ENCODE measurements at places on chromosomes 2 and 18.

GRCh38 chr18:47644896-47645295 lies 285.6 kb downstream of the SMAD2 start:
- no peak for DNase-seq

GRCh38 chr2:39737661-39738060 lies 41.4 kb downstream of the THUMPD2 start:
- DNase-seq = peak; percentile 92

- DNase-seq = no peak
Observed at GRCh38 chr2:196546151-196546919, 93.2 kb upstream of the CCDC150 start.

DNA sequence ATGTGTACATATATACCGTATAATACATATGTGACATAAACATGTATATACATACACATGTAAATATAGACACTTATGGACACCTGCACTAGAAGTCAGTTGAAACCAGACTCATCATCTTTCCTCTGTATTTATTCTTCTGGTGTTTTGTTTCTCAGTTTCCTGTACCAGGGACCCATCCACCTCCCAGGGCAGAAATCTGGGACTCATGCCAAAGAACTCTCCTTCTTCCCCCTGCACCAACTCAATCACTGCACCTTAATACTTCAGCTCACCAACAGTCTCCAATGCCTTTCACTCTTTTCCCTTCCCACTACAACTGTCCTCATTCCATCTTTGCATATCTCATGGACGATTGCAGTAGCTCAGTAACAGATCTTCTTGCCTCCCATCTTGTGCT lies 428.0 kb downstream of the FBXO15 start:
- DNase-seq = no peak

DNA sequence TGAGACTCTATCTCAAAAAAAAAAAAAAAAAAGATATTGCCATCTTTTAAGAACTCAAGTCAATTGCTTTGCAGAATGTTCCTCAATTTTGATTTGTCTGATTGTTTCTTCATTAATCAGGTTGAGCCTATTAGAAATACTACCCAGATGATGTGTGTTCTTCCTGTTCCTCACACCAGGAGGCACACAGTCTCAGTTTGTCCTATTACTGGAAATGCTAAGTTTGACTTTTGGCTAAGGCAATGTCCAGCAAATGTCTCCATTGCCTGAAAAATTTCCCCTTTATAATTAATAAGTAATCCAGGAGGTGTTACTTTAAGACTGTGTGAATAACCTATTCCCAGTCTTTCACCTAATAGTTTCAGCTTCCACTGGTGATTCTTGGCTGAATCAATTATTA lies 28.4 kb downstream of the BOLA3 start:
- no peak for DNase-seq

DNA sequence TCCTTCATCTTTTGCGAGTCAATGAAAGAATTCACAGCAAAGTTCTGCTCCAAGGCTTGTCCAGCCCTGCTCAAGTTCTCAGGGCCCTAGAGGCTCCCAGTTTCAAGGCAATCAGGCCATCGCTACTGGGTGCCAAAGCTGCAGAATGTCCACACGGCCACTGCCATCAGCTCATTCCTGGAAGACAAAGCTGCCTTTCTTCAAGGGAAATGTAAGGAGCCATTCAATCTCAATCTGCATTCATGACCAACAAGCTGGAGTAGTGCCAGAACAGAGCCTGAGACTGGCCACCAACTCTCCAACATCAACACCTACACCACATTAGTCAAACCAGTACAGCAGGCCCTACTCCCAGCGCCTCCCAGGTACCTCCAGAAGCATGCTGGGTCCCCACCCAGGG lies 202.2 kb downstream of the TCF4 start:
- no peak for DNase-seq

DNA sequence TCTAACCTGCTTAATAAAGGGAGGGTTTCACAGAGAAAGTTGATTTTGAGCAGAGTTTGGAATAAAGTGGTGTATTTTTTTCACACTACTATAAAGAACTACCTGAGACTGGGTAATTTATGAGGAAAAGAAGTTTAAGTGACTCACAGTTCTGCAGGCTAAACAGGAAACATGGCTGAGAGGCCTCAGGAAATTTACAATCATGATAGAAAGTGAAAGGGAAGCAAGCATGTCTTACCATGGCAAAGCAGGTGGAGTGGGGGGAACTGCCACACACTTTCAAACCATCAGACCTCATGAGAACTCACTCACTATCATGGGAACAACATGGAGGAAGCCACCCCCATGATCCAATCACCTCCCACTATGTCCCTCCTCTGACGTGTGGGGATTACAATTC lies 546.7 kb downstream of the EPHA4 start:
- DNase-seq = no peak

DNA sequence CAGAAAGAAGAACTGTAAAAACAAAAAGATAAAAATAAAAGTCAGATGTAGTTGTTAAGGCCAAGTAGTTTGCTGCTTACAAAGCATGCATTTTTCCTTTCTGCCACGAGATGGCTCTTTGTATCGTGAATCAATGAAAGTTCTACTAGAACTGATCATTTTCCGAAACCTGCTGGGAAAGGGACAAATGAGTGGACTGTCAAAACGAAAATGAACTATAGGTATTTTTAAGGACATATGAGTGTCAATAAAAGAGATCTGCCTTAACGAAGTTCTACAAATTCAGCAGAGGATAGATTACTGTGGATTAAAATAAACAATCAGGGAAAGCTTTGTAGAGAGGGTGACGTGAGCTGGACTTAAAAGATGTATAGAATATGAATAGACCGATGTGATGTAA lies 15.0 kb upstream of the ELOA2 start:
- no peak for DNase-seq

DNA sequence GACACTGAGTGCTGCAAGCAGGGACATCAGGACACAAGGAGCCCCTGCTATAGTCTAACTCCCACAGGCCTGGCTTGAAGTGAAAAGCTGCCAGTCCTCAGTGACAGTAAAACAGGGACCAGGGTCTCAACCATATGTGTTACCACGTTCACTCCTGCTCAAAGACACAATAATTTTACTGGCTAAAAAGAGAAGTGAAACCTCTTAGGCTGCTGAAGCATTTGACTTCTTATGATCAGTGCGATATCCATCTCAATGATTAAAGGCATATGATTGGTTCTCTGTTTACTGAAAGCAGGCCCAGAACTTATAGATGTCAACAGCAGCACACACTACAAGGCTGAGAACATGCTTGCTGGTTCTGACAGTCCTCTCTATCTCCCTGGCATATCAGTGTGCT lies 129.8 kb upstream of the LMAN1 start:
- DNase-seq = no peak

- DNase-seq = no peak
Observed at GRCh38 chr2:190767821-190768220, 112.8 kb upstream of the GLS start.

GRCh38 chr18:48898521-48898920 lies 52.2 kb downstream of the SMAD7 start:
- DNase-seq = no peak

DNA sequence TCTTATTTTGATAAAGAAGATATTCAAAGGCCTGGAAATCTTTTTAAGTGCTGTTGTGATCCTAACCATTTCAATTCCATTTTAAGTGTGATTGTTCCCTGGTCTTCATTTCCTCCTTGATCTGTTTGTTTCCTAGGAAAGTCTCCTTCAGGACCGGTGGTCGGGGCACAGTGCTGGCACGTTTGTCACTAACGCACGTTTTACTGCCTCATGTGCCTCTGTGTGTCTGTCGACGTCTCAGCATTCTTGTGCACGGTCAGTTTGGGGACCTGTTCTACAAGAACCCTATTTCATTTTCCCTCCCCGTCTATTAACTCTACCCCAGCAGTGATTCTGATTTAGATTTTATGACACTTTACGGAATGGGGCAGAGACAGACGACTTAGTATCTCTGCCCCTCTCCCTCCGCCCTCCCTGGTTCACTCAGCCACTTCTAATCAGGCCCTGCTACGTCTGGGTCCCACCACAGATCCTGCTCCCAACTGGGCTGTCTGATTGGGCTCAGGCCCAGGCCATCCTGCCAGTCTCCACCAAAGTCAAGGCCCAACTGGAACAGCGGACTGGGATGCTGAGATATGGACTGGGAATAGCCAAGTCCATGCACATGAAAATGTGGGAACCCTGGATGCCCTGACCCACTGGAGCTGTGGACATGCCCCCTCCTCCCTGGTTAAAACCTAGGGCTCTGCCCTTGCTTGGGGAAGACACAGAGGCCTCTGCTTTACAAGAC lies 95.6 kb downstream of the TWIST2 start:
- DNase-seq = peak; percentile 35

- no peak for DNase-seq
Observed at GRCh38 chr2:133374781-133375180, 193.5 kb downstream of the NCKAP5 start.

DNA sequence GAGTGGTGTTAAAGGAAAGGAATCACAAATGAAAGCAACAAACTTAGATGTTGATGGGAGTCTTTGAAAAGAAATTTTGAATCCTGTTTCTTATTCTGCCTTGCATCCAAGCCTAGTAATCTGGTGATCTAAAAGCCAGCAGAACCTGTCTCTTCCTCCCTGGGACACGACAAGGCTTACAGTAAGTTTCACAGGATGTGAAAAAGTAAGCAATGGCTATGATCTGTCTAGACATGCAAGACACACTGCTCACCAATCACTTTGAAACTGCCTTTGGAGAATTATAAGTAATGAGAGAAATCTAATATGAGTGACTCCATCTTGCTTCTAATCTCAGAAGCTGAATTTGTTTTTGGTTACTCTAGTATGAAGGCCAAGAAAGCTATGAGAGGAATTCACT lies 103.7 kb downstream of the KCNH7 start:
- no peak for DNase-seq

- no peak for DNase-seq
Observed at GRCh38 chr2:224780106-224780505, 63.9 kb upstream of the CCDC195 start.
